ENCODE measurements at places on chromosomes 6 and 20.

DNA sequence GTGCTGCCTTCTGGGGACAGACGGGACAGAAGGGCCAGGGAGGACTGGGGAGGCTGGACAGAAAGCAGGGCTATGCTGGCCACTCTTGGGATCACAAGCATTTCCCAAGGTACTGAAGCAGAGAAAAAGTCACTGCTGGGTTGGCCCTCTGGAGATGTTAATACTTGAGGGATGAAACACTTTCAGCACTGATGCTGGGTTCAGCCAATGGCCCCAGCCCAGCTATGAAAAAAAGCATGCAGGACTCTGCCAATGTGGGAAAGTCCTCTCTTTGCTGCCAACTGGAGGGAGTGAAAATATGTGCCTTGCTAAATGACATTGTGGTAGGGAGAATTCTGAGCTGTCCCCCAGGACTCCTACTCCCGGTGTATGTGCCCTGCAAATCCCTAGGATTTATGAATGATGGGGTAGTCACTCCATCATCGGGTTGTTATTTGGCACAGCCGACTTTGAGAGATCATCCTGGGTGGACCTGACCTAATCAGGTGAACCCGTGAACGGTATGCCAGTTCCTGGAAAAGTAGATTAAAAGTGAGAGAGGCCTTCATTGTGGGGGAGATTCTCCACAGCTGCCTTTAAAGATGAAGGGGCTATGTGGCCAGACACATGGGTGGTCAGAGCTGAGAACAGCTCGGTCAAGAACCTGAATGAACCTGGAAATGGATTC is 119.9 kb upstream of the TRAF3IP2 start:
- DNase-seq = no peak

GRCh38 chr6:43368259-43369160 is 937 bp downstream of the ZNF318 start:
- DNase-seq = no peak

DNA sequence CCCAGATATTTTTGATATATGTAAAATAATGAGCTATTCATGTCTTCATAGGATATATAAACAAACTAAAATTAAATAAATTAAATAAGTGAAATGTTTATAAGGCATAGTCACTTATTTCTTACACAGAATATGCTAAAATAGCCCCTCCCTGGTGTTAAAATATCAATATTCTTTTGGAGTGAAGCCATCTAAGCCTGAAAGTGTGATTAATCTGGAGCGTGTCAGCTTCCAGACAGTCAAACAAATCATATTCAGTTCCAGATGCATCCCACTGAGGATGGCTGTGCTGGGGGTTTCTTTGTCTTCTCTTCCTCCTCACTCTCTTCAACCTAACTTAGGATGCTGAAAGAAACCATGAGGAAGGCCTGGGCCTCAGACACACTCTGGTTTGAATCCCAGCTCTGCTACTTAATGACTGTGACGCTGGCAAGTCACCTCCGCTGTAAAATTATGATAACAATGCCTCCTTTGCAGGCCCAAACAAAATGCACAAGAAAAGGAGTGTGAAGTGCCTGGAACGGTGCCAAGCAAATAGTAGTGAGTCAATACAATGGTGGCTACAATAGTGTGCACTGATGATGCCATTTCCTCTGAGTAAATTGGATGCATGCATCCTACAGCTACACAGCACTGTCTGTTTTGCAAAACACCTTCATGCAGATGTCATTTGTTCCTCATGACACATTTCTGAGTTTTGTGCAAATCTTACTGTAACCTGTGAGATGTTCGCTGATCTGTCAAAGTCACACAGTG is 161.4 kb downstream of the FOXC1 start:
- no peak for DNase-seq

DNA sequence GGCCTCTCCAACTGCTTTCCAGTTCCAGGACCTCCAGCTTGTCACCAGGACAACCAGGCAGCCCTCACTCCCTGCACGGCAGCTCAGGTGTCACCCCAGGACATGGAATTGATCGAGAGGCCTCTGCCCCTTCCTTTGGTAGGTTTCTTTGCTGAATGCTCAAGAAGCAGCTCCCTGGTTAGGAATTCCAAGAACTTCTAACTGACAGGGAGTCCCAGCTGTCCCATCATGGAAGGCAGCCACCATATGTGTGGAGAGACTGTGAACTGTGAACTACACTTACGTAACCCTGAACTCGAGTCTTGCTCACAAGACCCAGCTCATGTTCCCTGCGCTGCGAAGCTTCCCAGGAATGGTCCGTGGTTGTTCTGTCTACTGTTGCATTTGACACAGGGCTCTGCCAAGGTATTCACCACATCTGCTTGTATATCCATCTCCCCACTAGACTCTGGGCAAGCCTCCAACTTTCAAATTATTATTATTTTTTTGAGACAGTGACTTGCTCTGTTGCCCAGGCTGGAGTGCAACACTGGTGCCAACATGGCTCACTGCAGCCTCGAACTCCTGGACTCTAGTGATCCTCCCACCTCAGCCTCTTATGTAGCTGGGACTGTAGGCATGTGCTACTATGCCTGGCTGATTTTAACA is 35.7 kb downstream of the MGME1 start:
- no peak for DNase-seq

DNA sequence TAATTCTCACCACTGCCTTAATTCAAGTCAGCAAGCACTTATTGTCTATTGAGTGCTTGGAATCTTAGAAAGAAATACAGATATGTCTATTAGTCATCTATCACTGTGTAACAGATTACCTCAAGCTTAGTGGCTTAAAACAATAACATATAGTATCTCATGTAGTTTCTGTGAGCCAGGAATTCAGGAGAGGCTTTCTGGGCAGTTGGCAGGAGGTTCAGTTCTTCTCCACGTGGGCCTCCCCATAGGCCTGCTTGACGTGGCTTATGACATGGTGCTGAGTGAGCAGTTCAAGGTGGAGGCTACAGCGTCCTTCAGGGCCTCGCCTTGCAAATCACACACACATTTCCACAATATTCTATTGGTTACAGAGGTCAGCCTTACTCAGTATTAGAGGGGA is 69.7 kb downstream of the DTD1 start:
- no peak for DNase-seq

DNA sequence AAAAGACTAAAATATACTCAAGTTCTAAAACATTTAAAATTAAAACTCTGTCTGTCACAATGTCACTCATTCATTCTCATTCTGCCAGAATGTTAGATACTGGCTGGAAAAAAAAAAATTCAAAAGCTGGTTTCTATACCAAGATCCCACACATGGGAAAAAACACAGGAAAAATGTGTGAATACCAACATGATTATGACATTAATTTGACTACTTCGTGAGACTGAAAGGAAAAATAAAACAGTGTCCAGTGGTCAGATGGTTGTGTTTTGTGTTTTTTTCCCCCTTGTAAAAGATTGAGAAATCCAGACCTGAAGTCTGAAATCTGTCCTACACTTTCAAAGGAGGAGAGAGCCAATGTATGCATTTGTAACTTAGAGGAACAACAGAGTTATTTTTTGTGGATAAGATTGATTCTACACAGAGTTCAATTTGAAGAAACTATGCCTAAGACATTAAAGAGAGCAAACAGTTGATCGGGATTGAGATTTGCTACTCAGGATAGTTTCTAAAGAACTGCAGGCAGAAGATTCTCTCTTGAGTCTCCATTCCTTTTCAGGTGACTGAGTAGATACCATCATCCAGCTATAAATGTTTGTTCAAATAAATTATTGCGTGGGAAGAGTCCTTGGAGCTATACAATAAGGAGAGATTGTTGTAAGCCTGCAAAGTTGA is 39.2 kb upstream of the TXLNB start:
- DNase-seq = no peak

- DNase-seq = no peak
These were observed 182.3 kb downstream of the SASH1 start for GRCh38 chr6:148524976-148525375.
